HFFc6 (cell line): ENCODE measurements at places on chromosomes 13 and 19.
A peak's percentile ranks its signal among the peaks of the same experiment; 100 is the strongest.

DNA sequence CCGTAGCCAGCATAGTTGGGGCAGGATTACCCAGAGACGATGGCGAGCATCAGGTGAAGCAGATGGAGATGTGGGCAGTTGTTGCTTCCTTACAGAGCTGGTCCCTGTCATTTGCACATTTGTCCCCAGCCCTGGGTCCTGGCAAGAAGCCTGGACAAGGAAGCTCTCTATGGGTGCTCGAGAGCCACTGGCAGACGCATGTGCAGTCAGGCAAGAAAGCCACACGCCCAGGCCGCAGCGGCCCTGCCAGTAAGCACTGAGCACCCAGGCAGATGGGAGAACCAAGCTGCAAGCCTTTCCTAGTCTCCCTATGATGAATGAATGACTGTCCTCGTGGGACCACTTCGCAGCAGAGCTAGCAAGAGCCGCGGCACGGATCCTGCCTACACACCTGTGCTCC is 182.8 kb downstream of the FOXO1 start:
- no peak for DNase-seq

GRCh38 chr13:29858667-29859066 is 8.2 kb upstream of the UBL3 start:
- DNase-seq = peak; percentile 32

- DNase-seq = no peak
These were observed 139.0 kb downstream of the TM9SF2 start for GRCh38 chr13:99640260-99640659.

GRCh38 chr19:28292822-28293500 is 920.0 kb downstream of the UQCRFS1 start:
- DNase-seq = no peak

GRCh38 chr13:39602614-39603366 is at the start of gene LHFPL6:
TSS of gene LHFPL6 (minus strand) at chr13:39603193.
- DNase-seq = peak; percentile 71

- no peak for DNase-seq
These were observed 245.2 kb downstream of the DNAJC15 start for GRCh38 chr13:43268632-43269031.

GRCh38 chr13:45368571-45368970 is 27.6 kb upstream of the TPT1 start:
- DNase-seq = no peak

GRCh38 chr13:108860418-108860817 is 231.0 kb downstream of the MYO16 start:
- DNase-seq = no peak

GRCh38 chr13:114226088-114226487 is 8.6 kb upstream of the CDC16 start:
- no peak for DNase-seq

GRCh38 chr19:10120538-10121189 is 965 bp upstream of the EIF3G start:
- DNase-seq = peak; percentile 97

DNA sequence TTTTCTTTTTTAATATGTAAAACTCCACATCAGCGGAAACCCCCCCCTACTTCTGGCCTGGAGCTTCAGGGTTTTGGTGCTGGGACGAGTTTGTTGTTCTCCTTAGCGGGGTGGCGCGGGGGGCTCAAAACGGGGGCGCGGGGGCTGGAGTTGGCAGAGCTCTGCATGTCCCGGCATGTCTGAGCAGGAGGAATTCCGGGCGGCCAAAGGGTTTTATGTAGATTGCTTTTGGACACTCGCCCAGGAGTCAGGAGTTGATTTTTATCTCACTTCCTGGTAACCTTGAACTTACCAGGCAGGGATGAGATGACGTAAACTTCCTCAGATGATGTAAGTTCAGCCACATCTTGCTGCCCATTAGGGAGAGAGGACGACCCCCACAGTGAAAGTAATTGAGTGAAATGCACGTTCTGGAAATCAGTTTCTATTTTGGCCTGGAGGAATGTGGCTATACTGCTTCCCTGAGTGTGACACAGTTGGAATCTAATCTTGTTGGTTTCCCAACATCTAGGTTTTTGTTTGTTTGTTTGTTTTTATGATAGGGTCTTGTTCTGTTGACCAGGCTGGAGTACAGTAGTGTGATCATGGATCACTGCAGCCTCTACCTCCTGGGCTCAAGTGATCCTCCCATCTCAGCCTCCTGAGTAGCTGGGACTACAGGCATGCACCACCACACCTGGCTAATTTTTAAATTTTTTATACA is 21.0 kb upstream of the GDF15 start:
- peak; percentile 98 for DNase-seq

GRCh38 chr13:102571075-102571474 is 25.7 kb upstream of the TPP2 start:
- DNase-seq = no peak

DNA sequence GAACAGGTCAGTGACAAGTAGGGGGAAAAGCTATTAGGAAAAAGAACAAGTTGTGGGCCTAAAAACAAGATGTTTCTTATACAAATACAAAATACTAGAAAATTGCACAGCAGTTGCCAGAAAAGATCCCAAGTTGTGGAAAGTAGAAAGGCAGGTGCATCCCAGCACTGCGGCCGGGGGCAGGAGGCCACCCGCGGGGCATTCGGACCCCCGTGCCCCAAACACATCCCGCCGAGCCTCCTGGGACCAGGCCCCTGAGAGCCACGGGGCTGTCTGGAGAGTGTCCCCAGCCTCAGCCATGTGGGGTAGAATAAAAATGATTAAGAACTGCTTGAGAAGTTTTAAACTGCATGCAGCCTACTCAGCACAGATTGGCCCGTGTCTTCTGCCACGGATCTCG is 11.4 kb downstream of the RASA3 start:
- no peak for DNase-seq
